Hippocampal formation (tissue), 2 donors: ENCODE measurements at places on chromosomes 2 and 18.

GRCh38 chr2:120539937-120540718, 194.2 kb downstream of the INHBB start:
- DNase-seq, result no peak

DNA sequence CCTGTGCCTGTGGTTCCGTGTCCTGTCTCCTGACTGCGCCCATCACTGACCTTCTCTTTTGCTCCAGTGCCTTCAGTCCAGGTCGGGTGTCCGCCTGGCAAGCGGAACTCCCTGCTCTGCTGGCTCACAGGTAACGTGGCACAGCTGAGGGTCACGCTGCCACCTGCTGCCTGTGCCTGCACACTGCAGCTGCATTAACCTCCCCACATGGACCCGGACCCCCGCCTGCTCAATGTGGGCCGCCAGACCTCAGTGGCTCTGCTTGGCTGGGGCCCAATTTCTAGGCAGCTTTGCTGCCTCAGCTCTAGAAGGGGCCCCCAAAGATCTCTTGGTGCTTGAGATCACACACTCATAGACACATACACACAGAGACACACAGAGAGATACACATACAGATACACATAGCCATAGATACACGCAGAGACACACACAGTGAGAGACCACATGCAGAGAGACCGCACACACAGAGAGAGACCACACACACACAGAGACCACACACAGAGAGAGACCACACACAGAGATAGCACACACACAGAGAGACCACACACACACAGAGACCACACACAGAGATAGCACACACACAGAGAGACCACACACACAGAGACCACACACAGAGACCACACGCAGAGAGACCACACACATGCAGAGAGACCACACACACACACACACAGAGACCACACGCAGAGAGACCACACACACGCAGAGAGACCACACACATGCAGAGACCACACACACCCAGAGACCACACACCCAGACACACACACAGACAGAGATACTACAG, 14.9 kb upstream of the CNNM3 start:
- peak; percentile 39 for DNase-seq

- peak; percentile 28 for DNase-seq
Observed at GRCh38 chr2:100197631-100198153, 55.3 kb upstream of the AFF3 start.

DNA sequence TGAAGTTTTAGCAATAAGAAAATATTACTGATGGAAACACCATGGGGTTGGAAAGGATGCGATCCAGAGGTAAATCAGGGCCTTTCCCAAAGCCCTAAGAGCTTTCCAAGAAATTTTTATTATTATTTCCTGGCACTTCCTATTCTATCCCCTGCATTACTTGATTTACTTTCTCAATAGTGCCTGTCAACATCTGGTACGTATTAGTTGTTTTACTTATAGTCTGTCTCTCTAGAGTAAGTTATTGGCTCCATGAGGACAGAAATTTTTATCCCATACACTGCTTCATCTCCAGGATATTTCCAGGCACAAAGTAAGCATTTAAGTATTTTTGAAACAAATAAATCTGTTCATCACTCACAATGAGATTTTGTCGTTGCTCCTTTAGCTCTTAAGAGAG, 18.1 kb downstream of the PPP4R1 start:
- DNase-seq, result no peak

GRCh38 chr18:62846313-62846712, 131.0 kb downstream of the PHLPP1 start:
- no peak for DNase-seq

GRCh38 chr18:7596147-7596546, 29.0 kb downstream of the PTPRM start:
- DNase-seq, result no peak

GRCh38 chr2:46002507-46002883, 294.7 kb upstream of the EPAS1 start:
- DNase-seq, result no peak

GRCh38 chr2:178836807-178837206, 29.6 kb upstream of the TTN start:
- no peak for DNase-seq

DNA sequence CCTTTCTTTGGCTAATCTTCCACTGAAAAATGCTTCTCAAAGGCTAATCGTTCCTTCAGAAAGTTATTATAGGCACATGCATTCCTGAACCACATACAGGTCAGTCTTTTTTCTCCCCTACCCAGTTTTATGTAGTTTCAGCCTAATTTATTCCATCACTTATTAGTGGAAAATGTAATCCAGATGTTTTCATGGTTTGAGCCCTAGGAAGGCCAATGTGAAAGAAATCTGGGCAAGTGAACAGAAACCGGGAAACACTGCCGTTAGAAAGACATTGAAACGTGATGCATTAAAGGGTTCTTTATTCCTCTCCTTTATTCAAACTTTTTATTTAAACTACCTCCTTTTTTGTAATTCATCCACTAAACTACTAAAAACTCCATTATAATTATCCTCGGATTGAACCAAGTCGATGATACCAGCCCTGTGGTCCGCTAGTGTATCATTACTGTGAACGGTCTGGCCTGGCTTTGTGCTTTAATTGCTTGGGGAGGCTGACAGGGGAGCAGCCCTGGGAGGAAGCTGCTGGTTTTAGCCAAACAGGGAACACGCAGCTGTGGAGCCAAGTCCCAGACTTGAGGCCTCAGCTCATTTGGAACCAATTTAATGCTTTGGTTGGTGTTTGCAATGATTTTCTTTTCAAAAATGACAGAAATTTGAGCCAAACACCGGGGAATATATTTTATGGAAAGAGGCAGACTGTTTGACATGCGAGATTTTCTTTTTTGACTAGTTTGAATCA, 149.2 kb downstream of the ARHGAP28 start:
- DNase-seq, result no peak

- DNase-seq, result no peak
Observed at GRCh38 chr2:189834059-189834458, 49.8 kb downstream of the PMS1 start.

GRCh38 chr2:75605770-75606529, 40.6 kb upstream of the MRPL19 start:
- peak; percentile 23 for DNase-seq

DNA sequence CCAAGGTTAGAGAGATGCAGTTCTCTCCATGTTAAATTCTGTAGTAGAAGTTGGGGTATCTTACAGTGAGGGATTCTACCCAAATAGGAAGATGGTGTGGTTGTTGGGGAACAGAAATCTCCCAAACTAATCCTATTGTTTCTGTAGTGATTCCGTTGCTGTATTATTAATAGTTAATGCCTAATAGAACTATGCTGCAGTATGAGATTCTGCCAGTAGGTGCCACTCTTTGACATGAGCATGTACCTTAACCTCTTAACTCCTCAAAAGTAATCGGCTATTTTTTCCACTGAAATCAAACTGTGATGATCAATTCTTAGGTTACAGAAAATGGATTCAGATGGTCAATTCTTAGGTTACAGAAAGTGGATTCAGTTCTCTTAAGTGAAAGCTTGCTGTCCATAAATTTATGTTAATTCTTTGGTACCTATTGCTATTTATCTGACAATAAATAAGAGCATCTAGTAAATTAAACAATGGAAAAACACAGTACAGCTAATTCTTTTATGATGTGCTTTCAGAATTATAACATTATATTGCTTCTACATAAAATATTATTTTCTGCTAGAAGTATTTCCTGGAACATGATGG, 97.9 kb upstream of the DLX2 start:
- no peak for DNase-seq

DNA sequence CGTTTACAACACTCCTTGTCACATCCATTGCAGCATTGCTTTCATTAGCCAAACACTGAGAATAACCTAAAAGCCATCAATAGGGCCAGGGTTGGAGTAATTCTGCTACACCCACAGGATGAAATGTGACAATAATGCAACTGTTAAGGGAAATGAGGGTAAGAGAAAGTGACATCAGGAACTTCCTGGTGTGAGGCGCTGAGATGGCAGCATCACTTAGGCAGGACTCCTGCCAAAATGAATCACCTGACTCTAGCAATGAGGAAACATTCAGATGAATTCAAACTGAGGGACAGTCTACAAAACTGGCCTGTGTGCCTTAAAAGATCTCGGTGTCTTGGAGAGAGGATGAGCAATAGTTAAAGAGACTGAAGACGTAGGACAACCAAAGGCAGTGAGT, 115.6 kb upstream of the AGAP1 start:
- no peak for DNase-seq

DNA sequence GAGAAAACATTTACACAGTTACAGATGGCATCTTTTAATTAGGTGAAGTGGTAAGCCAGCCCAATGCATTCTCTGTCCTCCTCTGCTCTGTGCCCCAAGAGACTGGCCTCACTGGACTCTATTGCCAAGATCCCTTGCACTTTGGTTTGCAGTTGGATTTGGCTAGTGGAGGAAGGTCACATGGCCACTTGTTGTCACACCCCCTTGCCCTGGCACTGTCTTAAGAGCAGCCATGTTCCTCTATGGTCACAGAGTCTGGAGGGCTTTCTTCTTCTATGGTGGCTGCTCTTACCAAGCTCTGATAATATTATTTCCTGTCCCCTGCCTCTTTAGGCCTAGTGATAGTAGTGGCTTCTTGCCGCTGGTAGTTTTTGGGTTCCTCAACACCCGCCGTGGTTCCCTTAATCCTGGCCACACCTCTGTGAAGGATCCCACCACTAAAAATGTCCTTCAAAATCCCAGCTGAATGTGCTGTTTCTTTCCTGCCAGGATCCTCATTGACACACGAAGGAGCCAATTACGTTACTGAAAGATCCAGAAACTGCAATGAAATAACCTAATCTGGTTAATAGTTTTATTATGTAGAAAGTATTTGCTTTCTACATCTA, 111.1 kb downstream of the CDC42EP3 start:
- DNase-seq, result no peak

DNA sequence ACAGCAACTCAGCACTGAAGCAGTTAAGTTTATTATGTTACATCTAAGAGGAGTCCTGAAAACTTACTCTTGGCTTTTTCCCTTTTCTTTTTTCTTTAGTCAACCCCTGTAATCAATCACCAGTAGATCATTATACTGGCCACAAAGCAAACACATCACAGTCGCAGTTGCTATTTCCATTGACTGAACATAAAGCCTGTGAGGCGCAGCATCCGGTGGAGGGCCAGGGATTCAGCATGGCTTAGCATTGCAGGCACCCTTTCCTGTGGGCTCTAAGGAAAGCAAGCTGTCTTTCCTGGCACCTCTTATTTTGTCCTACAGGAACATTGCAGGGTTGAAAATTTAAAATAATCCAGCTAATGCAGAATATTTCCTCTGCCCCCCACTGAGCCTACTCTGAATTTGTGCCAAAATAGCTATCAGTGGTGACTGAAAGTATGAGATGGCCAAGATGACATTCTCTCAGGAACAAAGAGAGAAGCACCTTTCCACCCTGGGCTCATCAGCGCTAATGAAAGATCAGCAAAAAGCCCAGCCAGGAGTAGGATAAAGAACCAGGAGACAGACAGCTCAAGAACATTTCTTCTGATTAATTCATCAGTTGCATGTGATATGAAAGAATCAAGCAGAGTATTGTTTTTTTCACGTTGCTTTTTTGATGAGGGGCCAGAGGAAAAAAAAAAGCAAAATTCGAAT, 85.3 kb upstream of the SULT1C3 start:
- no peak for DNase-seq

GRCh38 chr2:84741182-84741822, 139.6 kb downstream of the TRABD2A start:
- no peak for DNase-seq

DNA sequence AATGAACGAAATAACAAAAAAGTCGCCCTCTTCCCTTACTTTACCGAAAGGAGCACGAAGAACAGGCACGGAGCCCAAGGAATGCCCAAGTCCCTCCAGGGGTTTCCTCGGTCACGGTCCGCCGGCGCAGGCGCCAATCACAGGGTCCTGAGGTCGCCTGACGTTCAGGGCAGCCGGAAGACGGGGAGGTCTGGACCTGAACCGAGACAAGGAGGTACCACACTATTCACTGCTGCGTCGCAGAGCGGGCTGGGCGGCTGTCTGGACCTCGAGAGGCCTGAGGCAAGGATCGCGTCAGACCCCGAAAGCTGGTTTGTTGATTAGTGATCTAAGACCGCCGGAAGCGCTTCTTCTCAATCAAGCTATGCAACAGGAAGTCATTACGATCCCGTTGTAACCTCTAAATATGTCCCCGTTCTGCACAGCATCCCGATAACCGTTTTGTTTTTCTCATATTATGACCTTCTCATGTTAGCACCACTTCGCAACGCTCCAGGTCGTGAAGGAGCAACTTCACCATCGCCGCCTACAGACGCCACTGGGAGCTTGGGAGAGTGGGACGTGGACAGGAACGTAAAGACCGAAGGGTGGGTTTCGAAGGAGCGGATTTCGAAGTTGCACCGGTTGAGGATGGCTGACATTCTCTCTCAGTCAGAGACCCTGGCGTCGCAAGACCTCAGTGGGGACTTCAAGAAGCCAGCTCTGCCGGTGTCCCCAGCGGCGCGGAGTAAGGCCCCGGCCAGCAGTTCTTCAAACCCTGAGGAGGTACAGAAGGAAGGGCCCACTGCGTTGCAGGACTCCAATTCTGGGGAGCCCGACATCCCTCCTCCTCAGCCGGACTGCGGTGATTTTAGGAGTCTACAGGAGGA, at the start of the genes SLC4A1AP and SUPT7L:
Gene SLC4A1AP, plus strand, starts transcription at position 605 of the 869 bp plus-strand sequence. Its CDS starts 26 bp downstream, at position 631.
Gene SUPT7L, minus strand, starts transcription at position 330 of the 869 bp plus-strand sequence. CDS start 1,422 bp downstream, outside the sequence.
- peak; percentile 89 for DNase-seq

GRCh38 chr2:156955701-156956100, 301.8 kb upstream of the GALNT5 start:
- DNase-seq, result no peak

DNA sequence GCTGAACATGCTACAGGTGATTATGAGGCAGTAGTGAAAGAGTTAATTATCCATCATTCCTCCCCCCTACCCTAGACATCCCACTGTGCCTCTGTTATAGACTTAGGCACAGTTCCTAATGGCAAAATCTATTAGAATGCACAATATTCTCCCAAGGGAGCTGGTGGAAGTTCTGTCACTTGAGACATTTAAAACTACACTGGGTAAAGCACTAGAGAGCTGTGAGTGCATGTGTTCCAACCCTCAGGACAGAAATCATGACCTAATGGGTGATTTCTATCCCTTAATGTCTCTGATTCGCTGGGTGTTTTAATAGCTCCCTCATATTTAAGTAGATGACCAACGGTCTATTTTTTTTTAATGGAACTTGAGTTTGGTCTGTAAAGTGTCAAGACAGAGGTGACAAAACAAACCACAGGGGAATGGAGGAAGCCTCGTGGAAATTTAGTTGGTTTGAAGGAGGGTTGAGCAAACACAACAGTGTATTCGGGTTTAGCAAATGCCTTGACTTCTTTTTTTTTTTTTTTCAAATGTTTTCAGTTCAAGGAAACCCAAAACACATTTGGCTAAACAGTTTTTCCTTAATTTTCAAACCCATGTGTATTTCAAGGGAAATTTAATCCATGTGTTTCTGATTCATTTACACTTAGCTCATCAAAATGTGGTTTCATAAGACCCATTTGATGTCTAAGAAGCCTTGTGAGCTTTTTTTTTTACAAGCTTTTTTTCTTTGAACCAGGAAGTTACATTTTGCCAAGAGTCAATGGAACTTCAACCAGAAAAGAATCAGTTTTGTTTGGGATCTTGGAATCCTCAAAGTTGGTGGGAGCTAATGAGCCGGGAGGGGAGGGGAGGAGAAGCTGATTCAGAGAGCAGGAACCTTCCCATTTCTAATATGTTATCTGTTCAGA, 665.1 kb upstream of the ZEB2 start:
- no peak for DNase-seq

GRCh38 chr2:18154259-18154658, 275.8 kb downstream of the KCNS3 start:
- DNase-seq, result no peak

GRCh38 chr2:111995148-111995547, 59.9 kb upstream of the TMEM87B start:
- no peak for DNase-seq

GRCh38 chr18:50590593-50590992, 30.7 kb downstream of the MAPK4 start:
- DNase-seq, result no peak

GRCh38 chr2:213159768-213160167, 8.4 kb upstream of the IKZF2 start:
- no peak for DNase-seq
